ENCODE measurements at places on chromosomes 6 and 20.

- DNase-seq: no peak
Measured at GRCh38 chr20:42027746-42028268, 409.6 kb upstream of the CHD6 start.

- no peak for DNase-seq
Measured at GRCh38 chr6:161023316-161023715, 31.7 kb downstream of the MAP3K4 start.

DNA sequence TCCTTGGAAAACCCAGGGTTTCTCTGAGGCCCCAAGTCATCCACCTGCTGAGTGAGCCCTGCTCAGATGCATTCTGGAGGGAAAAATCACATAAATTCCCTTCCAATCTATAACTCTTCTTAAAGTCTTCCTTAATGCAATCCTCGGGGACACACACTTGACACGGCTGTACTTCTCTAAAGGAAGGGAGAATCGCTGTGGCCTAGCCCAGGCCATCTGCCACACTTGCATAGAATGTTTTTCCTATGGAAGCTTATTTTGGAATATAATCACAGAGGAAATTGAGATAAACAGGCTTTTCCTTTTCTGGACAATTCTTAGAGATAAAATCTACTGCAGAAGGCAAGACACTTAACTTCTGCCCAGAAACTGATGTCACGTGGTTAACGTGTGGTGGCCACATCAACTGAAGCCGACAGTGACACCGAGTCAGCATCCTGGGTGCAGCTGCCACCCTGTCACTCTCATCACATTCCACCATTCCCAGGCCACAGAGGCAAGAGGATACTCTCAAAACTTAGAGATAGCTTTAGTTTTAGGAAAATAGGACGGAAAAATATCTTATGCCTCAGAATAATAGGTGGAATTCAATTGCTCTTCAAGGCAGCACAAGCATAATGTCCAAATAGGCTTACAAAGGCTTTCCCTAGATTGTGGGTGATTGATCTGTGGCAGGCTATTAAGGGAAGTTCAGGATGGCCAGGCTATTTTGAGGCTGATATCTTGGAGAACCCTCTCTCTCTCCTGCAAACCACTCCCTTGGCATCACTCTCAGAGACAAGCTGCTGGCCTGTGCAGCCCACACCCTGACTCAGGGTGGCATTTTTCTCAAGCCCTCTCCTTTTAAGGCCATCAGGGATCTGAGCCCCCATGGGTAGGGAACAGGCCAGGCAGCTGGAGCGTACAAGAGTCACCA, 29.6 kb downstream of the PSMB1 start:
- DNase-seq: no peak

GRCh38 chr20:18176318-18176785, 38.7 kb downstream of the KAT14 start:
- no peak for DNase-seq
